GM23338 (cell line): ENCODE measurements at places on chromosomes 5 and 9. TPM values are rescaled to one million over a fixed set of nuclear protein-coding genes. Genes with fewer than 3 reads are reported as not detected.

GRCh38 chr9:89427621-89428221, 70.2 kb downstream of the SEMA4D start:
- no peak for DNase-seq

DNA sequence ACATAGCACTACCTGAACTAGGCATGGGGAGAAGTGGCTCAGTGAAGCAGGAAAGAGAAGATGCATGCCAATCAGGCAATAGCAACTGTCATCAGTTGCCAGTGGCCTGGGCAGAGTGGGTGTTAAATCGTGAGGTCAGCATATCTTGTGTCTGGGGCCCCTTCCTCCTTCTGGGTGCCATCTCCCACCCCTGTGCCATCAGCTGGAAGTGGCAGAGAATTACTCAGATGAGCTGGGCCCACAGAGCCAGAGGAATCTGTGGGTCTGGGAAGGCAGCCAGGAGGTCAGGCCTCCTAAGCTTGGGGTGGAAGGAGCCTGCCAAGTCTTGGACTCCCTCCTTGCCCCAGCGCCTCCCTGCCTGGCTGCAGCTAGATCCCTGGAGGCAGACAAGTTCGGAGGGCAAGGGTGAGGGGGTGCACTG, 66.5 kb downstream of the GALNT12 start:
- no peak for DNase-seq

DNA sequence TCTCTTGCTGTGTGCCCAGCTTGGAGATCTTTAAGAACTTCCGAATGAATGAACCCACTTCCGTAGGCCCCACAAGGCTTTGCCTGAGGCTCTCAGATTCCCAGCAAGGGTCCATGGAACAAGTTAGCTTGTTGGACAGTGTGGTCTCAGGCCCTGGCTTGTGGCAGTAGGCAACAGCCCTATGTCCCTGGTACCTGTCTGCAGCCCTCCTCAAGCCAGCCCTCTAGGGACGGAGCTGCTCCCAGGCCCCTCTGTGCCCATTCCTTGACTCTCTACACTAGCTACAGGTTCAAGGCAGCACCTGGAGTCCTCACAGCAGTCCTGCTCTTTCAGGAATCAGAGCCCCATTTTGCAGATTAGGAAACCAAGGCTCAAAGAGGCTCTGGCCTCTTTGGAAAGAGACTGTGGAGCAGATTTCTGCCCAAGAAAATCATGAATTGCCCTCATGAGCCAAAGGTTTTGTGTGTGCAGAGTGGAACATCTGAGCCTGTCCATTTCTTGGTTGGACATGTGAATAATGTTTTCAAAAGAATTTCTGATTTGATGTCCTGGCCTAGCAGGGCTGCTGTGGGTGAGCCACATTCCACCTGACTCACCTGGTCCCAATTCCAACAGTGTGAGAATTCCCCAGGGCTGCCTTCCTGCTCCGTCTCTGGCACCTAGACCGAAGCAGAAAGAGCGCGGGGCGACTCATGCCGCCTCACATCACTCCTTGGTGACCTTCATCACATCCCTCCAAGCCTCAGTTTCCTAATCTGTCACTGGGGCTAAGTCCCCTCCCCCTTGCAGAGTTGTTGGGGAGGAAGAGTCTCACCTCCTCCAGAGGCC, 131.7 kb downstream of the BARX1 start:
- DNase-seq = no peak

DNA sequence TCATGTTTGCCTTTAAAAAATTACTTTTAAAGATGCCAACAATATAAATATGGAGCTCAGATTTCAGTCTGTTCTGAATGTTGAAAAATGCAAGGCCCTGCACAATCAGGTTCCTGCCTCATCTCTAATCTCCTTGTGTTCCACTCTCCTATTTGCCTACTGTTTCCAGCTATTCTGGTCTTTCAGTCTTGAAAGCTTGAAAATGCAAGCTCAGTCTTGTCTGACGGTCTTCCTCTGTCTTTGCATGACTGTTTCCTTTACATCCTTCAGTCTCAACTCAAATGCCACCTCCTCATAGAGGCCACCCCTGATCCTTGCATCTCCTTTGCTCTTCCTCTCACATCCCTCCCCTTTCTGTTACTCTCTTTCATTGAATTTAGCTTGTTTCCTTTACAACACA, 354.9 kb downstream of the KIF4B start:
- no peak for DNase-seq

The CLIC3 gene
- total RNA-seq = 0.56 TPM in 1 of 2 replicates, not detected in the other
